ENCODE measurements at places on chromosomes 7 and 10.

DNA sequence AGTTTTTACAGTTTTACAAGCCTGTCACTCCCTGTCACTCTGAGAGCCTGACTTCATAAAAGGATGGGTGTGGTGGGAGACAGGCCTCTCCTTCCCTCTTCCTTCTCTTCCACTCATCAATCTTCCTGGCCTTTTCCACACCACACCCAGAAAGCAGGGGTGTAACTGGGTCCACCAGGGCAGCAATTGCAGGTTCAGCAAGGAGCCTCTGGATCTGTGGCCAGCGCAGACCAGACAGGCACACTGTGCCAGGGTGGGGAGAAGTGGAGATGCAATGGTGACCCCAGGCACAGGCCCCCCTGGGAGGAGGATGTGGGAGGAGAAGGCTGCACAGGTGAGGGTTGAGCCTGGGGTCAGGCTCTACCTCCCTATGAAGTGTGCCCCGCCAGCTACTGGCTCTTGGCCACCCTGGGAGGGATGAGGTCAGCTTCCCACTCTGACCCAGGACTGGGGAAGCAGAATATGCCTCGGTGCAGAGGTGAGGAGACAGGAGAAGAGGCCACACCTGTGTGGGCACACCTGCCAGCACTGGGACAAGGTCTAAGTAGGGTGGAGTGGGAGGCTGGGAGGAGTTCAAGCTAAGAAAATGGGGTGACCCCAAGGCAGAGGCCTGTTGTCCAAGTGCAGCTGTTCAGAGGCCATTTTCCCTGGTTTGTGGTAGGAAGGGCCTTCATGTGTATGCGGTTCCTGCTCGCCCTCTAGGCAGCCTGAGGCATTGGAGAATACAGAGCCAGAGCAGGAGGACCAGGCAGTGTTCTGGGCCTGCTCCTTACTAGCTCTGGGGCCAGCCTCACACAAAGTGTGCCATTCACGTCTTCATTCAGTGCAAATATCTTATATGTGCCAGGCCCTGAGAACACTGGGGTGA is 20.2 kb upstream of the TMEM72 start:
- DNase-seq = no peak

- DNase-seq = no peak
Measured at GRCh38 chr10:124641282-124642087, 102.7 kb downstream of the FAM53B start.

DNA sequence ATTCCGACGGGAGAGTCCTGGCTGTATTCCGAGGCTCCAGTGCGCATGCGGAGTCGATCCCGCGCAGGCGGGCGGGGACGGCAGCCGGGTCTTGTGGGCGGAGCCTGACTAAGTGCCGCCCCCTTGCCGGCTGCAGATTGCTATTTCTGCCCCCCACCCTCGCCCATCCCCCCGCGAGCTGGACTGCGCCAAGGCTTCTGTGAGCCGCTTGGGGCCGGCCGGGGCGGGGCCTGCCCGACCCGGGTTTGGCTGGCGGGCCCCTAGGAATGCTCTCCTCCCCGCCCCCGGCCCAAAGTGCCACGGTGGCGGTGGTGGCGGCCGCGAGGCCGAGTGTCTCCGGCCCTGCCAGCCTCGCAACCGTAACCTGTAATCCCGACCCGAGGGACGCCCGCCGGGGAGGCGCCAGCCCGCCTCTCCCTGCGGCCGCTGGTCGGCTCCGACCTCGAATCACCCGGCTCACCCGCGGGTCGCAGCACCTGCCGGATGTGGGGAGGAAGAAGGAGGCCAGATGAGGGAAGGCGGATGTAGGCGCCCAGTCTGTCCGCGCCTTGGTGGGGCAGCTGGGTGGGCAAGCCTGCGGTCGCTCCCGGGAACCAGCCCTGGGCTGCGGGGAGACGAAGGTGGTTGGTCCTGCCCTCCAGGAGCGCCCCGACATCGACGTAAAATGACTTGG is 702 bp upstream of the KAZALD1 start:
- peak; percentile 55 for DNase-seq

DNA sequence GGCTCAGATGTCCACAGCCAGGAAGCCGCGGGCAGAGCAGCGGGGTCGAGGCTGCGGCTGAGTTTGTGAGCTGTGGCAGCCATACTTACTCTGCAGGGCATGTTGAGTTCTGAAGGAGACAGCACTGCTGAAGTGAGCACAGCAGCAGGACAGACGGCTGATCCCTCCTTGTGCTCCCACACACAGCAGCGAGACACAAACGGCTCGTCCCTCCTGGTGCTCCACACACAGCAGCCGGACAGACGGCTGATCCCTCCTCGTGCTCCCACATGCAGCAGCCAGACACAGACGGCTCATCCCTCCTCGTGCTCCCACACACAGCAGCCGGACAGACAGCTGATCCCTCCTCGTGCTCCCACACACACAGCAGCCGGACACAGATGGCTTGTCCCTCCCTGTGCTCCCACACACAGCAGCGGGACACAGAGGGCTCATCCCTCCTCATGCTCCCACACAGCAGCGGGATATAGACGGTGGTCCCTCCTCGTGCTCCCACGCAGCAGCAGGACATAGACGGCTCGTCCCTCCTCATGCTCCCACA is 305.1 kb downstream of the PTPRN2 start:
- no peak for DNase-seq

DNA sequence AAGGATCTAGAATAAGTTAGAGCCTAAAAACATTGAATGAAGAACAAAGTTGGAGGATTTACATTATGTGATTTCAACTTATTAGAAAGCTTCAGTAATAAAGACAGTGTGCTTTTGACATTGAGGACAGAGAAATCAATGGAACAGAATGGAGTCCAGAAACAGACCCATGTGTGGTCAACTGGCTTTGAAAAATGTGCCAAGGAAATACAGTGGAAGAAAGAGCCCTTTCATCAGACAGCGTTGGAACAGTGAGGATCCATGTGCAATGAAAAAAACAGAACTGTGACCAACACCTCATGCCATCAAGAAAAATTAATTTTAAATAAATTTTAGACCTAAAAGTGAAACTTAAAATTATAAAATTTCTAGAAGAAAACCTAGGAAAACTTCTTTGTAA is 50.6 kb upstream of the LRRC18 start:
- DNase-seq = no peak

GRCh38 chr7:128833946-128834325 is 3.7 kb downstream of the FLNC start:
- no peak for DNase-seq

GRCh38 chr7:116683786-116684185 is 11.8 kb downstream of the MET start:
- DNase-seq = no peak

DNA sequence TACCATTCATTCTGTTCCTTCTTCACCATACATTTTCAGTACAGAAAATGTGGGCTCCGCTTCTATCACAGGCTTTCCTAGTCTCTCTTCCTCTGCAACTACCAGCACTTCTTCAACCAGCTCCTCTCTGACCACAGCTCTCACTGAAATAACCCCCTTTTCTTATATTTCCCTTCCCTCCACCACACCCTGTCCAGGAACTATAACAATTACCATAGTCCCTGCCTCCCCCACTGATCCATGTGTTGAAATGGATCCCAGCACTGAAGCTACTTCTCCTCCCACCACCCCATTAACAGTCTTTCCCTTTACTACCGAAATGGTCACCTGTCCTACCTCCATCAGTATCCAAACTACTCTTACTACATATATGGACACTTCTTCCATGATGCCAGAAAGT is 9.5 kb upstream of the MUC12 start:
- no peak for DNase-seq

DNA sequence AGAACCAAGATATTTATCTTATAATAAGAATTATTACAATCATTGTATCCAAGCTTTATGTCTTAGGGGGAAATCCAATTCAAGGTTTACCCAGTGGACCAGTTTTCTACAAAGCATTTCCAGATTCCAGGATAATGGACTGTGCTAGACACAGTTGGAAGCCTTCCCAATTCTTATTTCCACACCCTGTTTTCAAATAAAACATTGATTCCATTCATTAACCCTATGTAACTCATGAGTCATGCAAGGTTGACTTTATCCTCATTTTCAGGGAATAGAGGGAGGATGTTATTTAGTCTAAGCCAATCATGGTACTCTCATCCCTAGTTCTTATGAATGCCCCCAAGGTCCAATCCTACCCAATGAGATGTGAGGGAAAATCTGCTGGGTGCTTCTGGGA is 145.7 kb downstream of the RNLS start:
- DNase-seq = no peak

DNA sequence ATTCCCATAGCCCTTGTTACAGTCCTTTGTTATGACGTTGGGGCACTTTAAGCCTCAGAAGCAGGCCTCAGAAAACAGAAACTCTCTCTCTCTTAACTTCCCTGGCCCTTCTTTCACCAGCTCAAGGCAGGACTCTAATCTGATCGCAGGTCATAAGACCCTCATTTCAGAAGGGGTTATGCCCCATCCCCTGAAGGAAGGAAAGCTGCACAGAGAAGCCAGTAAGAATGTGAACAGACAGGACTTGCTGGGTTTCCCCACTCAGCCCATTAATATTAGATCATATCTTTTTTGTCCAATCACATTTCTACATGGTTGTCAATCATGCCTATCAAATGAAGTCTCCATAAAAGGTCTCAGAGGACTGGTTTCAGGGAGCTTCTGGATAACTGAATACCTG is 49.3 kb upstream of the PHF14 start:
- DNase-seq = no peak

GRCh38 chr7:36001546-36001945 is 151.5 kb upstream of the EEPD1 start:
- no peak for DNase-seq

GRCh38 chr7:67589183-67589582 is 592.5 kb downstream of the TYW1 start:
- DNase-seq = no peak

- no peak for DNase-seq
Measured at GRCh38 chr10:8183241-8183704, 128.8 kb downstream of the GATA3 start.

DNA sequence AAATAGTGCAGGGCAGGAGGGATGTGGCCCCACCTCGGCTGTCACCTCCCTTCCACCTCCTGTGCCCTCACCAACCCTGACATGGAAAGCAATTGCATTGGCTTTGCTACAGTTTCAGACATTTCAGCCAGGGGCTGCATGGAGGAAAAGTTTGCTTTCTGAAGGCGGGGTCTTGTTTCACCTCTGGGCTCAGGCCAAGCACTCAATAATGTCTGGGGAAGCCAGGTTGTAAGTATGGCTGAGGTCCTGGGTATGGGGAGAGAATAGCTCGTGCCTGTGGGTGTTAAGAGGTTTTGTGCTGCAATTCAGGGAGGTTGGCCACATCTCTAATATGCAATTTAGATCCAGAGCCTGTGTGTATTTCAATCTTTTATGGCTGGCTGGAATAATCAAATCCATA is 238.4 kb upstream of the MKI67 start:
- DNase-seq = no peak

GRCh38 chr10:20162123-20162522 is 345.9 kb downstream of the PLXDC2 start:
- DNase-seq = no peak

GRCh38 chr7:73708961-73709549 is 10.4 kb downstream of the STX1A start:
- DNase-seq = no peak

GRCh38 chr7:47027695-47028240 is 554.1 kb downstream of the TNS3 start:
- no peak for DNase-seq

- no peak for DNase-seq
Measured at GRCh38 chr7:136526408-136527105, 341.9 kb upstream of the CHRM2 start.

GRCh38 chr7:80185571-80185970 is 50.9 kb downstream of the GNAI1 start:
- no peak for DNase-seq

DNA sequence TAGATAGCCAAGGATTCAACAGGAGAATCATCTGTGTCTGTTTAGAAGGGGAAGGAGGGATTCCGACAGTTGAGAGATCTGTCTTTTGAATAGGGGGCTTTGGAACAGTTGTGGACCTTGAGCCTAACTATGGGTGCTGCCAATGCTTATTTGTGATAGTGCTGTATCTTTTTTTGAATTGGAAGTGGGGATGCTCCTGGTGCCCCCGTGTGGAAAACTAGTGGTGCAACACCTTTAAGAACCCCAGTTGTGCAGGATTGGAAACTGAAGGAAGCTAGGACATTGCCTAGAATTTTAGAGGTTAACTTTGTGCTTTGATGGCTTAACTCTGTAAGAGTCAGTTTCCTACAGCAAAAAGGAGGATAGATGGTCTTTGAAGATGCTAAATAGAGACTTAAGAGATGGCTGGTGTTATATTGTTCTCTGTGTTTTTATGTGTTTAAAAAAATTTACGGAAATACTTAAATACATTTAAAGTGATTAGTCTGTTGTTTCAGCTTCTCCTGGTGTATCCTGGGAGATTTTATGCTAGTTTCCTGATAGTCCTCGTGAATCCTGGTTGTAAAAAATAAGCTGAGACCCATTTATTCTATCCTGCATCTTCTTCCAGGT is 69.3 kb downstream of the AP3M1 start:
- no peak for DNase-seq

DNA sequence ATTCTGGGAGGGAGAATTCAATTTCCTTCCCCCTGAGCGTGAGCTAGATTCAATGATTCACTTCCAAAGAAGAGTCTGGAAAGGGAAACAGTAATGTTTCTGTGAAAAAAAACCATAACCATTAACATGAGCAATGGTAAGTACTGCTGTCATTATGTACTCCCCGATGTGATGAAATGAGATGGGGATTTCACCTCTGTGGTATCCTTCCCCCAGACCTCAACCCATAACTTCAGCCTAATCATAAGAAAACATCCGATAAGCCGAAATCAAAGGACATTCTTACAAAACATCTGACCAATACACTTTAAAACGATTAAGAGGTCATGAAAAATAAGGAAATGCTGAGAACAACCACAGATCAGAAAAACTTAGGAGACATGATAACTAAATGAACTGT is 27.2 kb downstream of the EZH2 start:
- no peak for DNase-seq

GRCh38 chr10:26931223-26931622 is 70.5 kb upstream of the ABI1 start:
- DNase-seq = no peak

GRCh38 chr7:41298409-41298808 is 404.5 kb downstream of the INHBA start:
- DNase-seq = no peak

- no peak for DNase-seq
Measured at GRCh38 chr7:91325726-91326125, 61.5 kb downstream of the FZD1 start.

GRCh38 chr7:148503900-148504487 is 86.6 kb upstream of the C7orf33 start:
- DNase-seq = peak; percentile 4

DNA sequence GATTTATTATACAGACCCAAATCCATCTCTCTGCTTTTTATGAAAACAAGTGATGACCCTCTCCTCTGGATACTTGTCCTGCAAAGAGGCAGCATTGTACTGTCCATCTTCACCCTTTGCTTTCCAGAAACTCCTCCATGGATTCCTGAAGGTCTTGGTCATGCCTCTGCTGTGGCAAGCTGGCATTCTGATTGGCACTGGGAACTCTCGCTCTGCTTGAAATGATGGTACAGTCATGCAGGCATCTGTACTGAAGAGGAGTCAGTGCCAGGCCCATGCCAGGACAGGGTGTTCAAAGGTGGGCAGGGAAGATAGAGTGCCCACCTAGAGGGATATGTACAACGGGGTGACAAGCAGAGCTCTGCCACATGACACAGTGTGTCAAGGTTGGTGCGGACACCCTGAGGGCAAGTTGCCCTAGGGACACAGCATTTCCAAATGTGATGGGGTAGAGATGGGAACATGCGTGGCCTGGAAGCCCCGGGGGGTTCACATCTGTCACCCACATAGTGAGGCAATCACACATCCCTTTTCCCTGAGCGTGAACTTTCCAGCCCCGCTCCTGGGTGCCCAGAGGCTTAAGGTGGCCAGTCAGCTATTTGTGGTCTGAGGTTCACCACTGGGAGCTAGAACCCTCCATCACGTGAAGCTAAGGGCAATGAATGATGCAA is 235.7 kb upstream of the TCERG1L start:
- DNase-seq = no peak

All from cerebellar nuclear complex (tissue), 1 donor.